T-helper 1 cell treated with Interleukin-12 subunit alpha and Interleukin-12 subunit beta and Interleukin-4 antibody, amounts not matched to agents 30 ng/mL and 1 ng/mL, for 36 hours (primary cell): ENCODE measurements at places on chromosomes 6 and 20. TPM values are rescaled to one million over a fixed set of nuclear protein-coding genes. Genes with fewer than 3 reads are reported as not detected.

CCR6 gene
- 0.42 and 0.49 TPM in 2 replicates for total RNA-seq

TOMM34 gene
- total RNA-seq, result 22.2 and 22.3 TPM in 2 replicates

NRN1 gene
- total RNA-seq, result 3.1 and 5.8 TPM in 2 replicates

NR2E1 gene
- not detected in 2 replicates for total RNA-seq

GJA1 gene
- not detected in 2 replicates for total RNA-seq

CENPQ gene
- 11.9 and 13.7 TPM in 2 replicates for total RNA-seq

SMOC2 gene
- not detected in 2 replicates for total RNA-seq

WFDC8 gene
- not detected in 2 replicates for total RNA-seq

GTPBP2 gene
- total RNA-seq, result 99.1 and 104 TPM in 2 replicates
